ENCODE measurements at places on chromosomes 1 and 21.

DNA sequence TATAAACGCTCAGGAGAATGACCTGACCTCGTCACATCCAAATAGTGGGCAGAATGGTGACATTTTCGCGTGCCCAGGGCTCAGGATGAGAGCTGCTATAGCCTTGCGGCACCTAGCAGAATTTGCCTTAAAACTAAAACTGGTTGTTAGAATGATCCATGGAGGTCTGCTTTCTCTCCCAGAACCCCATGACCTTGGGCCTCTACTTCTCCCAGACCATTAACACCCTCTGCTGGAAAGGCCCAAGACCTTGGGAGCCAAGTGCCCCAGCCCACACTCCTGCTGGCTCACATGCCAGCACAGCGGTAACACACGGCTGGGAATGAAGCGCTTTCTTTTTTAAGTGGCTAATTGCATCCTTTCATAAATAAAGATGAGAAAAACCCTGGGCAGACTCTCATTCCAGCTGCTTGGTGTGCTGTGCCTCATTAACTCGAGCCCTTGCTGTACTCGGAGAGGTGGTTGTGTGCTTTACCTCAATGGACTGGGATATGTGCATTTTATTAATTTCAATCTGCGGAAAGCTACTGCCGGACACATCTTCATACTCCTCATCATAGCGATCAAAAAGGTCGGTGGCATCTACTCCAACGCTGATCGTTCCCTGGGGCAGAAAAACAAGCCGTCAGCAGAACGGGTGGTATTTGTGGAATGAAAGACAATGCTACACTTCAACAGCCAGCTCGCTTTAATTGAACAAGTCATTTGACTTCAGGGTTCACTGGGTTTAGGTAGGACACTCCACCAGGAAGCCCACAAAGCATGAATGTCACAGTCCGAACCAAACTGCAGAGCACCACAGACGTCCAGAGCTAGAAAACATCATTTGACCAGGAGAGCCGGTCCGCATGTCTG, 29.0 kb downstream of the THAP3 start:
- no peak for DNase-seq

DNA sequence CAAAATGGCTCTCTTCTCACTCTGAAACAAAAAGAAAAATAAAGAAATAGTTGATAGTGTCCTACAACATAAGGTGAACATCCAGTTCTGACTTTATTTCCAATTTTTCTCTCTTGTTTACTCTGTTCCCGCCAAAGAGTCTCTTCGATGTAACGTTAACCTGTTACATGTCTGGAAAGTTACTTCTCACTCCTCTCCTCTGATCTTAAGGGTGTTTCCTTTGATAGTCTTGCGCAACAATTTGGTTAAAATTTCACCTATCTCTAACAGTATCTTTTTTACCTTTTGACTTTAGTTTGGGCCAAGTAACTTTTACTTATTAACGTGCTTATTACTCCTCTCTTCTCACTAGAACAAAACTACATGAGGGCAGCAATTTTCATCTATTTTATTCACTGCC, 1450.2 kb downstream of the BRINP3 start:
- DNase-seq: no peak

DNA sequence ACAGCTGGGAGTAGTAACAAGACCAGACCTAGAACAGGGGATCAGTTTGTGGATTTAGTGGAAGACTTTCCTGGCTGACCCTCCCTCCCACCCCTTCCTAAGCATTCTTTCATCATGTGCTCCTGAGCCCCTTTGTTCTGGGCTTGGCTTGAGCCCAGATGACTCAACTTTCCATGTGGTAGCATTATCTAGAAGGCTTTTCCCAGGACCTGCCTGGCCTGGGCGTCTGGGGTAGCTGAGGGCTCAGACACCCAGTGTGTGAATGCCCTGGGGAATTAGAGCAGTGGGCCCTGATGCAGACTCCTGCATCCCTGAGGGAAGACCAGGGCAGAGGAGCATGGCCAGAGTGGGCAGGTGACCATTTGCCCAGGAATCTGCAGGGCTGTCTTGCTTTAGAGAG, 44.1 kb upstream of the TSPAN2 start:
- DNase-seq: peak; percentile 31

DNA sequence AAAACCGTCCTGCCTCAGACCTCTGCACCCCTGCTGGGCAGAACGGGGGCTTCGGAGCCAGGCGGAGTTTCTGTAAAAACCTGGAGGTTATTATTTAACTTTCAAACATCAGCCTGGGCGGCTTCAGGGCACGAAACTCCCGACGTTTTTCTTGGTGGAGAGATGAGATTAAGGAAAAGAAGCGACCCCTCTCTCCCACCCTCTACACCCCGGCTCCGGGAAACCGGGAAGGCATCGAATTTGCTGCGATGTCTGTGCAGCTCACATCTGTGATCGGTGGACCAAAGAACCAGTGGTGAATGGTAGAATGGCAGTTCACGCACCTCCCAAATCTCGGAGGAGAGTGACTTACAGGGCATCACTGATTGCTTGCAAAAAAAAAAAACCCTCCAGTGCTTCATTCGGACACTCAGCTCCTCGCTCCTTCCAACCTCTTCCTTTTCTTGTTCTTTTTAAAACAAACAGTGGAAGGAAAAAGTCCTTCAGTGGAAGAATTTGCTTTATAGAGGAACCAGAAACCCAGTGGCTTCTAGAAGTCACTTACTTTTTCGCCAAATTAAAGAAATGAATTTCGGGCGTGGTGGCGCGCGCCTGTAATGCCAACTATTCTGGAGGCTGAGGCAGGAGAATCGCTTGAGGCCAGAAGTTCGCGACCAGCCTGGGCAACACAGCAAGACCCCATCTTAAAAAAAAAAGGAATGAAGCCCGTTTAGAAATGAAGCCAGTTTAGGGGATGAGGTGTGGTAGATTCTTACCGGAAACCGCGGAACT, 884 bp downstream of the PHACTR4 start:
- DNase-seq: no peak

GRCh38 chr1:56133522-56134472, 445.6 kb downstream of the PLPP3 start:
- DNase-seq: no peak

DNA sequence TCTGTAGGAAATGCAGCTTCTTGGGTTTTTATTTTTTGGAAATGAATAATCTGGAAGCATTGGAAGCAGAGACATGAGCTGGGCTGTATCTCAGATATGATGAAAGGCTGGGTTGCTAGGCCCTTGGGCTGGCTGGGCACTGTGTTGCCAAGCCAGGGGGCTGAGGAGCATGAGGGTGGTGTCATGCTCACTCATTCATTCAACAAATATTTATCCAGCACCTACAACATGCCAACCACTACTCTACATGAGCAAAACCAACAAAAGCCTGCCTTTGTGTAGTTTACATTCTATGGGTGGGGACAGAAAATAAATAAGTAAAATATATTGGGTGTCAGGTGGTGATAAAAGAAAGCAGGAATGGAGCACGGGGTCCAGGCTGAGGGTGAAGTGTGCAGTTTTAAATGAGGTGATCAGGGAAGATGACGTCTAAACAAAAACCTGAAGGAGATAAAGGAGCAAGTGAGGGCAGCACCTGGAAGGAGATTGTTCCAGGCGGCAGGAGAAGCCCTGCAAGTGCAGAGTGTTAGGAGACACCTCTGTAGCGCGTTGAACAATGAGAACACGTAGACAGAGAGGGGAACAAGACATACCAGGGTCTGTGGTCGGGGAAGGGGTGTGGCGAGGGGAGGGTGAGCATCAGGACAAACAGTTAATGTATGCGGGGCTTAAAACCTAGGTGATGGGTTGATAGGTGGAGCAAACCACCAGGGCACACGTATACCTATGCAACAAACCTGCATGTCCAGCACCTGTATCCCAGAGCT, 10.9 kb downstream of the TAGLN2 start:
- no peak for DNase-seq

DNA sequence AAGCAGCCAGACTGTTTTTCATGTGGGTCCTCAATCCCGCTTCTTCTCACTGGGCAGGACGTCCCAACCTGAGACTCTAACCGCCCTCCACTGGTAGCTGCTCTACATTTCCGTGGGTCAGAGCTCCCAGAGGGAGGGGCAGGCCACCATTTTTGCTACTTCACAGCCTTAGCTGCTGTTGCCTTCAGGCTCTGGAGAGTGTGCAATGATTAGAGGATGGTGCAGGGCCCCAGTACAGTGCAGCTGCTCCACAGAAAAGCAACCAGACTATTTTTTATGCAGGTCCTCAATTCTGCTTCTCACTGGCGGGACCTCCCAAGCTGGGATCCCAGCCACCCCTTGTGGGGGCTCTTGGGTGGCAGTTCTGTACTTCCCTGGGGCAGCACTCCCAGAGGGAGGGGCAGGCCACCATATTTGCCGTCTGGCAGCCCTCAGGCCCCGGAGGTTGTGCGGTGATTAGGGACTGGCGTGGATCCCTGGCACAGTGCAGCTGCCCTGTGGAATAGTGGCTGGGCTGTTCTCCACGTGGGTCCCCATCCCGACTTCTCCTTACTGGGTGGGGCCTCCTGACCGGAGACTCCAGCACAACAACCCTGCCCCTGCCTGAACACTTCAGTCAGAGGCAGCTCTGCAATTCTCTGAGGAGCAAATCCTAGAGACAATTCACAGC, 647.6 kb upstream of the PKN2 start:
- no peak for DNase-seq

- DNase-seq: peak; percentile 22
These were observed 276.5 kb downstream of the PLPP3 start for GRCh38 chr1:56302878-56303277.

- DNase-seq: peak; percentile 2
These were observed 118.0 kb upstream of the PLPPR4 start for GRCh38 chr1:99146129-99146848.

GRCh38 chr1:190597294-190597693, 119.6 kb upstream of the BRINP3 start:
- DNase-seq: no peak

GRCh38 chr21:22898051-22898665, 1899.9 kb downstream of the NCAM2 start:
- no peak for DNase-seq

DNA sequence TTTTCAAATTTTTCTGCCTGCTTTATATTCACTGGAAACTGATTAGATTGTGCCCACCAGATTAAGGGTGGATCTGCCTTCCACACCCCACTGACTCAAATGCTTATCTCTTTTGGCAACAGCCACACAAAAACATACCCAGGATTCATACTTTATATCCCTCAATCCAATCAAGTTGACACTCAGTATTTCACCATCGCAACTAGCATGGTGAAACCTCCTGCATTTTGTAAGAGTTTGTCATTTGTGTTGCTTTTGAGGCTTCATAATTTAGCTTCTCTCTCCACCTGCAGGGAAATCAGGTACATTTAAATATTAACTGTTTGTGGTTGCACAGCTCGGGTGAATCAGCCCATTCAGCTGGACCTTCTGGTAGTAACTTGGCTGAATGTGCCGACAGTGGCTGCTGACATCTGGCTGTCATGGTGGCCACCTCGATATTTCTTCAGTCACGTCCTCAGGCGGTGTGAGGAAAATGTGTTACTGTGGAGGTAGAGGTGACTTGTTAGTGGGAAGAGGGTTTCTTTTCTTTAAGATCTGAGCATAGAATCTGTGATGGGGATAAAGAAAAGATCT, 224.0 kb downstream of the PTBP2 start:
- DNase-seq: no peak

- DNase-seq: no peak
These were observed 576.6 kb downstream of the NPHP4 start for GRCh38 chr1:5415606-5416005.

GRCh38 chr1:225493591-225494246, 65.9 kb upstream of the LBR start:
- DNase-seq: no peak

DNA sequence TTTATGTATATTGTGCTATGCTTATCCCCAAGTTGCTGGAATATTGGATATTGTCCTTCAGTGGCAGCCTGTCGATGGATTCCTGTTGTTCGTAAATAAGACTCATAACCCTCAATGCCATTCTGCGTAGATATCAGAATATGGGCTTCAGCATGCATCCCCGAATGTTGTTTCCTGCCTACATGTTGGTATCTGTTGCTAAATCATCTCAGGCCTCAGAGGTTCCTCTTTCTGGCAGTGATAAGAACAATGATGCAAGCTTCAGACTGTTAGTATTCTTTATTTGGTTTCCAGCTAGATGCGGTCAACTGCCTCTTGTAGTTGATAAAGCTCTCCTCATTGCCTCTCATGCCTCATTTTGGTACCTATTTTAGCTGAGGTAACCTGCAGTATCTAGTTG, 2082.6 kb downstream of the MRPL39 start:
- DNase-seq: no peak

- DNase-seq: no peak
These were observed 14.6 kb downstream of the SLC35E2B start for GRCh38 chr1:1677718-1678580.
